ENCODE measurements at places on chromosomes 2 and 18.
A peak's percentile ranks its signal among the peaks of the same experiment; 100 is the strongest.

DNA sequence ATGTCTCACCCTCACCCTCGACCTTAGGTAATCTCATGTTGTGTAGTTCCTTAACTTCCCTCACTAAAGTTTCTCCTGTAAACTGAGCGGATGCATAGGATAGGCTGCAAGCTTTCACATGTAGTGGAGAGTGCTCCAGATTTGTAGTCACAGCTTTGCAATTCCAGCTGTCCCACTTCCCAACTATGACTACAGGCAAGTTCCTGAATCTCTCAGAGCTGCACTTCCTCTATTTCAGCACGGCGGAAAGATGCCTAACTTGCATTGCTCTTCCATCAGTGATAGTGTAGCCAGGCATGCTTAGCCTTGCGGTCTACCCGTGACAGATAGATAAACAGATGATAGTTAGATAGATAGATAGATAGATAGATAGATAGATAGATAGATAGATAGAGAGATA is 183.1 kb upstream of the CCDC68 start:
- no peak for DNase-seq

DNA sequence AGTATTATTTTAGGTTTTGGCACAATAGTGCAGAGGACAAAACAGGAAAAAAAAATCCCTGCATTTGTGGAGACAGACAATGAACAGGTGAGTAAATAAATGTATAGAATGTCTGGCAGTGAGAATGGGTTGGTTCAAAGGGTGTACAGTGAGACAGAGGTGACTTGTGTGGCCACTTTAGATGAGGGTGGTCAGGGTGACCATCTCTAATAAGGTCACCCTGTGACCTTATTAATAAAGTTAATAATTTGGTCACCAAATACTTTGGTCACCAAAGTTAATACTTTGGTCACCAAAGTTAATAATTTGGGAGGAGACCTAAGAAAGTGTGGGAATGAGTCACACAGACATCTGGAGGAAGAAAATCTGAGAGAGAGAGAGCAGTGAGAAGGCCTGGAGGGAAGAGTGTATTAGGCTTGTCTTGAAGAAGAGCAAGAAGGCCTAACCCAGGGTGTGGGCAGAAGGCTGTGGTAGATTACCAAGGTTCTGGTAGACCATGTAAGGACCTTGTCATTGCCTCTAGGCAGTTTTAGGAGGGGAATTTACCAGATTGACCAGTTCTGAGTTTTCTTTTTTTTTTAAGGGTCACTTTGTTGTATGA is 1368.4 kb upstream of the CELF4 start:
- DNase-seq = no peak

- DNase-seq = peak; percentile 97
Measured at GRCh38 chr2:132415915-132416722, 486 bp upstream of the GPR39 start.

- DNase-seq = no peak
Measured at GRCh38 chr2:71155846-71156245, 25.4 kb downstream of the MPHOSPH10 start.

GRCh38 chr2:171923206-171923605 is 945 bp downstream of the HAT1 start:
- DNase-seq = peak; percentile 2

DNA sequence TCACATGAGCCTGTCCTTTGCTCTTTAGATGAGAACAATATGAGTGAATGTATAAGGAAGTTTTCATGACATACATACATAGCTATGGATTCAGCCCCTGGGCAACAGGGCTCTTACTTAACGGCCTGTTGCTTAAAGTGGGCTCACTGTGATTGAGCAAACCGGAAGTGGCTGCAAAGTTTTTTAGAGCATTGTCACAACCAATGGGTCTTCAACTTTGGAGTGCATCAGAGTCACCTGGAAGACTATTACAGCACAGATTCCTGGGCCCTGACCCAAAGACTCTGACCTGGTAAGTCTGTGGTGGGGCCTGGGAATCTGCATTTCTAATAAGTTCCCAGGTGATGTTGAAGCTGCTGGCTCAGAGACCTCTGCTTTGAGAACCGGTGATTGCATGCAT is 106.3 kb upstream of the SEC11C start:
- no peak for DNase-seq

GRCh38 chr2:97210325-97210724 is 97.4 kb downstream of the ANKRD36 start:
- no peak for DNase-seq

- DNase-seq = no peak
Measured at GRCh38 chr18:70641156-70641775, 352.4 kb downstream of the SOCS6 start.

DNA sequence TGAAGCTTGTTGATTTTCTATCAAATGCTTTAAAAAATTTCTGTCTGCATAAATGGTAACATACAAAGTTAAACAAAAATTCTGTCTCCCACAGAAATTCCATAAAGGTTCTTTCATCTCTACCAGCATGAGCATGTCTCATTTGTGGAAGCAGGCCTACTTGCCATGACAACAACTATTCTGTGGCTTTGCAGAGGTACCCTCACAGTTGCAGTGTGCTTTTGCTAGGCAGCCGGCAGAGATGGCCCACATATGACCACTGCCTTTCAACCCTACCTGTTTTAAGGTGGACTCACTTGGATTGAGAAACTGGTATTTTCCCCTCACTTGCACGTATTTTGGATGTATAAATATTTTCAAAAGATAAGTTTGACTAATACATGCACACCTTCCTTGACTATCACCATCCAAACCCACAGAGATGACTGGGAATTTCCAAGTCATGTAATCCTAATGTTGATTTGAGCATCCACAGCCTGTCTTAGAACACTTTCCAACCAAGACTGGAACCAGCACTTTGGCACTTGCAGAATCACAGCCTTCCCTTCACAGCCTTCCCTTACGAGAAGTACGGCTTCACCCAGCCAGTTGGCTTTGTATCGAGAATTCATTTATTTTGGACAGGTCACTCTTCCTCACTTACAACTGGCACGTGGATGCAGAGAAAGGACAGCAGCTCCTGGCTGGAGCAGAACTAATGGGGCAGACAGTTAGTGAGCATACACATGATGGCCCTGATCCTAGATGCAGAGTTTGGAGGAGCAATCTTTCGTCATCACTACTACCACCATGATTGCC is 9.3 kb upstream of the FHL2 start:
- DNase-seq = no peak

DNA sequence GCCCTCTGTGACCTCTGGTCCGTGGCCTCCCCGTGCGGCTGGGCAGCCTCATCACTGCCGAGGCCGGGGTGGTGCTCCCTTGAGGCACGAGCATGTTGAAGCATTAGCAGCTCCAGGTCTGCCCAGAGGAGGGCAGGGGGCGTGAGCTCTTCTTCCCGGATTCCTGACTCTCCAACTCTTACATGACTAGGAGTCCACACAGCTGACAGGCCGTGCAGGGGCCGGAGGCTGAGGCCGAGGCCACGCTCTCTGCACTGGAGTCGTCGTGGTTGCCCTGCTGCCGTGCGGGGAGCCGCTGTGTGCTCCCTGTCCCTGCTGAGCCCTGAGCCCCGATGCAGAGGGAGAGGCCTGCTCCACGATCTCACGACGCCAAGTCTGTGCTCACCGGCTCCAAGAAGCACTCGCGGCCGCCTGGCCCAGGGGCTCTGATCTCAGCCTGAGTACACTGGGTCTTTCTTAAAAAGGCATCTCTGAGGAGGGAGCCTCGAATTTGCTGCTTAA is 19.4 kb upstream of the KCNG2 start:
- DNase-seq = no peak

GRCh38 chr2:20674974-20675679 is 8.2 kb downstream of the GDF7 start:
- peak; percentile 22 for DNase-seq

DNA sequence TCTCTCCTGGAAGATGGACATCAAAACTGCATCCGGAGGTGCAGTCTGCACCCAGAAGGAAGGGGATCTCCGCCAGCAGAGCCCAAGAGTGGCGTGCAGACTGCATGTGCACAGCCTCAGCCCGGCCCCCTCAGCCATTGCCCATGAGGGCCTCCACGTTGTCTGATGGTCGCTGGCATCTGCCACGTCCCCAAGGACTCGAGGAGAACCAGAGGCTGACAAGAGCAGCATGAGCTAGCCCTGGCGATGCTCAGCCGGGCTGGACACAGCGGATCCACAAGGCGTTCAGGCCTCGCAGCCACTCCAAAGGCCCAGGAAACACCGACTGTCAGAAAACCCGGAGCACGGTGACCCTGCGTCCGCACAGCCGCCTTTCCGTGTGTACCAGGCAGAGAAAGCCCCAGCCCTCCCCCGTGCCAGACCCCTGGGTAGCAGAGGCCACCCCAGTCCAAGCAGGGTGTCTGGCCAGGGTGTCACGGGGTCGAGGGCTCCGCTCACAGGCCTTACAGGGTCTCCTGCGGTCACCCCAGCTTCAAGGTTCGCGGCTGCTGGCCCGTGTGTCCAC is 48.3 kb downstream of the SLC66A2 start:
- DNase-seq = no peak

DNA sequence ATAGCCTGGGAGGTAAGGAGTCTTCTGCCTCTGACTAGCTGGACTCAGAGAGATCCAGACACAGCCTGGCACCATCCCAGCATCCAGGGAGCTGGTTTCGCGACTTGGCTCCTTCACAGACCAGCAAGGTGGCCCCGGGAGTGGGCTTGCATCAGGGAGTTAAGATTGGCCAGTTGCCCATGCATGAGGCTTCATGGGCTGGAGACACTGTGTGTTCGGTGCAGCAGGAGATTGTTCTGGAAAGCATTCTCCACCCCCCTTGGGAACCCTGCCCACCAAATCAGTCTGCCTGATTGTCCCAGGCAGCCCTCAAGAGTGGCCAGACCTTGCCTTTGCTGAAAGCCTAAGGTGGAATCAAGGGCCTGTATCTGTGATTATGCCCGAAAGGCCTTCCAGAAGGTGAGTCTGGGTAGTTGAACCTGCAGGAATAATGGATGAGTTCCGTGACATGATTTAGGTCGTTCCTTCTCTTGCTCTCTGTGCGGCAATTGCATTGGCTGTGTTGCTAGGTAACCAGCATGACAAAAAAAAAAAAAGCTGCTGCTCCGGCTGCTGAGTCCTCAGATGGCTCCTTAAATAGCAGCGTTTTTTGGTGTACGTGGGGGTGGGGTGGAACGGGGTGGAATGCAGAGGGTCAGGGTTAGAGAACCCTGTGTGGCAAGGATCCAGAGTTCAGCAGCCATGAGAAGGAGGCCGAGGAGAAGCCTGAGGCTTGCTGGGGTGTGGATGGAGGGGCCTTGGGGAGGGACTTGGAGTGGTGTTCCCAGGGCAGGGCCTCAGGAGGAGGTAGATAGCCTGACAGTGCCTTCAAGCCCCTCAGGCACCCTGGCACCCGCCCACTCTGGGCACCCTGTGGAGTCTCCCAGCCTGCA is 93.0 kb upstream of the MCFD2 start:
- DNase-seq = no peak

DNA sequence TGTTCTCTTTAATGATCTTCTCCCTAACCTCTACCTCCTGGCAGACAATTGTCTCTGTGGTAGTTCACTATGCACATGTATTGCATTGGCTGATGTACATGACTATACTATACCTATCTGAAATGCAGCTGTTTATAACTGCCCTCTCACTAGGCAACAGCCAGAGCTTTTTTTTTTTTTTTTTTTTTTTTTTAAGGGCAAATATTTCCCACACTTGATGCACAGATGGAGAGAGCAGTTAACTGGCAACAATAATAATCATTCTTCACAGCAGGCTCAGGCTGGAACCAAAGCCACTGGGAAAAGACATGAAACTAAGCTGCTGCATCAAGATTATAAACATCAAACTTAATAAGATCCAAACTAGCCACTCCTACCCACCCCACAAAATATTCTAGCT is 707.7 kb downstream of the LRP1B start:
- no peak for DNase-seq

GRCh38 chr2:199882667-199883066 is 28.4 kb upstream of the C2orf69 start:
- no peak for DNase-seq

DNA sequence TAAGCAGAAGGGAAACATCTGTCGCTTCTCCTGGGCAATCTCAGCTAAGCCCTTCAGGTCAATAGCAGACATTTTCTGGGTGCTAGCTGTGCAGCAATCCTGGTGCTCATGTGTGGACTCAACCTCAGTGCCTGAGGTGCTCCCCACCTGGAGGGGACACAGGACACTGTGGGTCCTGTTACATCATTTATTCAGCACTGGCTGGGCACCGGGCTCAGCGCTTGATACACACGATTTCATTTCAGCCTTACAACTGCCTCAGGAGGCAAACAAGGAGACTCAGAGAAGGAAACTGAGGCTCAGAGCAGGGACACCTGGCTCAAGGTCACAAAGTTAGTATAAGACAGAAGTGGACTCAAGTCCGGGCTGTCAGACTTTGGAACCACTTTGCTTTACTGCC is 46.7 kb downstream of the MARCO start:
- DNase-seq = no peak

Data from HS-27A (cell line).